Heart right ventricle (tissue), 16 donors: ENCODE measurements at places on chromosomes 7 and 10. TPM values are rescaled to one million over a fixed set of nuclear protein-coding genes. Genes with fewer than 3 reads are reported as not detected.

DNA sequence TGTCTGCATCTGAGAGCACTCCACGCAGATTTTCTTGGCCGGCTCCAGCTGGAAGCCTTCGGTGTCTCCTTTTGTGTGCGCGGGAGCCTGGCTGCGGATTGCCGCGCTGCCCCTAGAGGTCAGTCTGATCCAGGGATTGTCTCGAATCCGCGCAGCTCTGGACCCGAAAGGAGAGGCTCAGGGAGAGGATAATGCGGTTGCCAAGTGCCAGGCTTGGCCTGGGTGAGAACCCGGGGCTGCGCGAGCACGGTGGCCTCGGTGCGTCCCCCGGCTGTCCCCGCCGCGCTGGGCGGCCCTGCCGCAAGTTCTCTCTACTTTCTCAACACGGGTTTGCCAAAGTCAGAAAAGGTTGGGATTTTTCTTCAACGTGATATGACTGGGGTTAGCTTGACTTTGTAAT lies 140.9 kb downstream of the ADCYAP1R1 start:
- H3K27me3 ChIP-seq = peaks cover 10% of the 10 kb centered on the region
- peaks cover 3% of the 10 kb centered on the region for H3K4me1 ChIP-seq
- no peaks in the 10 kb centered on the region for H3K36me3 ChIP-seq
- H3K4me3 ChIP-seq = no peak overlapping the region
- DNase-seq = peak; percentile 54

- DNase-seq = no peak
- no peak overlapping the region for H3K4me3 ChIP-seq
- no peaks in the 10 kb centered on the region for H3K27me3 ChIP-seq
- H3K27ac ChIP-seq = no peak overlapping the region
- no peaks in the 10 kb centered on the region for H3K4me1 ChIP-seq
These were observed 224.4 kb downstream of the USP6NL start for GRCh38 chr10:11387044-11387443.

The TPK1 gene
- 5.9 TPM for total RNA-seq

The PON1 gene
- not detected for total RNA-seq

The KCNIP2 gene
- total RNA-seq = 259 TPM

GRCh38 chr10:114239117-114239993 lies at the start of gene VWA2:
Gene VWA2 (plus strand): TSS chr10:114239254. CDS start chr10:114248714, 9,460 bp downstream.
- peak within 1 kb of the TSS; percentile 46 for H3K4me3 ChIP-seq
- H3K27ac ChIP-seq = no peak within 1 kb of the TSS
- no peaks in the 10 kb centered on the region for H3K36me3 ChIP-seq
- peaks cover 12% of the 10 kb centered on the region for H3K4me1 ChIP-seq

GRCh38 chr10:116007256-116007891 lies 265.6 kb downstream of the GFRA1 start:
- H3K4me1 ChIP-seq = no peaks in the 10 kb centered on the region
- H3K27me3 ChIP-seq = no peaks in the 10 kb centered on the region
- DNase-seq = no peak
- H3K36me3 ChIP-seq = no peaks in the 10 kb centered on the region

The CLEC5A gene
- total RNA-seq = 0.38 TPM

The ZC3HAV1L gene
- total RNA-seq = 4.7 TPM

The EFCAB10 gene
- total RNA-seq = not detected

GRCh38 chr7:140593672-140593982 lies 47.0 kb downstream of the DENND2A start:
- H3K27me3 ChIP-seq = no peaks in the 10 kb centered on the region
- no peak overlapping the region for H3K27ac ChIP-seq
- H3K4me3 ChIP-seq = no peak overlapping the region
- peaks cover 3% of the 10 kb centered on the region for H3K4me1 ChIP-seq
- no peak for DNase-seq

DNA sequence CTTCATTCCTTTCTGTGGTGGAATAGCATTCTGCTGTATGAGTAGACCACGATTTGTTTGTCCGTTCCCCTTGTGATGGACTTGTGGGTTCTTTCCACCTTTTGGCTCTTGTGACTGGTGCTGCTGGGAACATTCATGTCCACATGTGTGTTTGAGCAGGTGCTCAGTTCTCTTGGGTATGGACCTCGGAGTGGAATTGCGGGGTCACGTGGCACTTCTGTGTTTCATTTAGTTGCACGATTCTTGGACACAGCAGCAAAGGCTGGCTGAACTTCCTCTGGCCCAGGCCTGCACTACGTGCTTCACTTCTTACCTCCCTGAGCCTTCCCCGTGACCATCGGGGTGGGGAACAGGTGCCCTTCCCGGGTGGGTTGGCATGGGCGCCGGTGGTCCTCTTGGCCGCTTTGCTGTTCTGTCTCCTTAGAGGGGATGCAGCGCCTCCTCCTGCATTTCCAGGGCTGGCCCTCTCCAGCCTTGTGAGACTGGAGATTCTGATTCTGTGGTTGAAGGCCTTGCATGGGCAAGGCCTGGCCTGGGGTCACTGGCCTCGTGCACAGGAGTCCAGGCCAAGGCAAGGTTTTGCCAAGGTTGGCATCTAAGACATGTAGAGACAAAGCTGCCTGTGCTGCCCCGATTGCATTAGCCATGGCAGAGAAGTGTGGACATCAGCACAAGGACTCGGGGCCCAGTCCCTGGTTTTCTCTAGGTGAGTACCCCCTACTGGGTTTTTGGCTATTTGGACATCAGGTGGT lies 25.1 kb downstream of the DOCK1 start:
- no peak overlapping the region for H3K4me3 ChIP-seq
- no peaks in the 10 kb centered on the region for H3K27me3 ChIP-seq
- DNase-seq = no peak
- peaks cover 14% of the 10 kb centered on the region for H3K4me1 ChIP-seq
- no peaks in the 10 kb centered on the region for H3K36me3 ChIP-seq

GRCh38 chr10:59907918-59908807 lies 1.8 kb upstream of the CCDC6 start:
- H3K27ac ChIP-seq = peak overlapping the region; percentile 96
- peak; percentile 59 for DNase-seq
- H3K4me1 ChIP-seq = peaks cover 32% of the 10 kb centered on the region
- H3K27me3 ChIP-seq = no peaks in the 10 kb centered on the region
- peak overlapping the region; percentile 40 for H3K4me3 ChIP-seq
- H3K36me3 ChIP-seq = no peaks in the 10 kb centered on the region

The AKR1D1 gene
- not detected for total RNA-seq

The C10orf71 gene
- total RNA-seq = 225 TPM

GRCh38 chr10:87863053-87863943 lies at the start of the genes KLLN and PTEN:
Gene KLLN (minus strand): TSS chr10:87863533. CDS start chr10:87862487, 1,046 bp downstream.
Gene PTEN (plus strand): TSS chr10:87863625. CDS start chr10:87864470, 845 bp downstream.
- DNase-seq = peak; percentile 92
- H3K4me3 ChIP-seq = peak within 1 kb of the TSS; percentile 89
- peak within 1 kb of the TSS; percentile 99 for H3K27ac ChIP-seq
- no peaks in the 10 kb centered on the region for H3K27me3 ChIP-seq

GRCh38 chr7:106009503-106010226 lies 46.6 kb downstream of the CDHR3 start:
- no peaks in the 10 kb centered on the region for H3K27me3 ChIP-seq
- H3K4me1 ChIP-seq = no peaks in the 10 kb centered on the region
- DNase-seq = peak; percentile 78

- peaks cover 22% of the 10 kb centered on the region for H3K4me1 ChIP-seq
- no peak overlapping the region for H3K27ac ChIP-seq
- H3K4me3 ChIP-seq = no peak overlapping the region
- no peaks in the 10 kb centered on the region for H3K27me3 ChIP-seq
- no peaks in the 10 kb centered on the region for H3K36me3 ChIP-seq
These were observed 9.0 kb downstream of the SFXN3 start for GRCh38 chr10:101040061-101040460.
